ENCODE measurements at places on chromosomes 16 and 17. TPM values are rescaled to one million over a fixed set of nuclear protein-coding genes. Genes with fewer than 3 reads are reported as not detected.

TEX14 gene
- 0.10 TPM for total RNA-seq

MPV17L gene
- 0.21 TPM for total RNA-seq

GRCh38 chr16:25063865-25064264 lies 47.7 kb upstream of the LCMT1 start:
- DNase-seq = no peak

- no peak for DNase-seq
Measured at GRCh38 chr16:77548766-77549165, 113.9 kb upstream of the ADAMTS18 start.

- DNase-seq = no peak
Measured at GRCh38 chr17:79539944-79540705, 70.7 kb downstream of the RBFOX3 start.

DNA sequence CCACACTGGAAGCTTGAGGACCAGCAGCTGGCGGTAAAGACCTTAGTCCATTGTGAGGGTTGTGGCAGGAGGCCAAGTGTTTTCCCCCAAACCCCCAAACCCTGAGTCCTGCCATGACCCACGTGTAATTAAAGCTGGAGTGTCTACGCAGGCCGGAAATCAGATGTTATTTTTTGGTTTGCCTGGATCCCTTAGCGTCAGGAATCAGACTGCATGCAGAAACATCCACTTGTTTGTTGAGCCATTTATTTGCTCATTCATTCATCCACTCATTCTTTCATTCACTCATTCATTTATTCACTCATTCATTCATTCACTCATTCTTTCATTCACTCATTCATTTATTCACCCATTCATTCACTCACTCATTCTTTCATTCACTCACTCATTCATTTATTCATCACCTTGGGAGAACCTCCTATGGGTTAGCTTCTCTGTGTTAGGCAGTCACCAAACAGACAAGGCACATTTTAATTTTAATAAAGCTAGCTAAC lies 313.1 kb downstream of the MAF start:
- no peak for DNase-seq

DNA sequence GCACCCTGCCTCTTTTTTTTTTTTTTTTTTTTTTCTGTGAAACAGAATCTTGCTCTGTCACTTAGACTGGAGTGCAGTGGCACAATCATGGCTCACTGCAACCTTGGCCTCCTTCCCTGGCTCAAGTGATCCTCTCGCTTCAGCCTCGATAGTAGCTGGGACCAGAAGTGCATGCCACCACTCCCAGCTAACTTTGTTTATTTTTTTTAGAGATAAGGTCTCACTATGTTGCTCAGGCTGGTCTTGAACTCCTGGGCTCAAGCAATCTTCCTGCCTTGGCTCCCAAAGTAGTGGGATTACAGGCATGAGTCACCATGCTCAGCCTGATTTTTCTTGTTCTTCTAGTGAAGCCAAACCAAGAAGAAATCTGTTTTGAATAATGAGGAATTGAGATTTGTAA lies 25.0 kb downstream of the CDK12 start:
- no peak for DNase-seq

- DNase-seq = peak; percentile 15
Measured at GRCh38 chr17:18187821-18188761, 4.5 kb downstream of the ALKBH5 start.

DNA sequence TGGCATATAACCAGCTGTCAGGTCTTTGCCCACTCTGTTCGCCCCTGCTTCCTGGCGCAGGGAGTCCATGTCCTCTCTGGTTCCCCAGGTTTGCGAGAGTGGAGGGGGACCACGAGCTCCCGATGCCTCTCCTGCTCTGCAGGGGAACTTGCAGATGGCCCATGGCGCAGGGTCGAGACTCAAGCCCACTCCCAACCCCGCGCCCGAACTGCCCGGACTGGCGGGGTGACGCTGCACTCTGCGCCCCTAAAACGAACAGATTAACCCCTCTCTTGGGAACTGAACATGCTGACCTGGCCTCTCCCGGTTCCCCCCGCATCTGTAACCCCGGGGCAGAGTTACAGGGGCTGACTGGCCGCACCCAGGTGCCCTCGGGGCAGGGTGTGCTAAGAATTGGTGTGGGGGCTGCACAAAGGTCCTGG lies 681 bp upstream of the PLA2G15 start:
- no peak for DNase-seq

DNA sequence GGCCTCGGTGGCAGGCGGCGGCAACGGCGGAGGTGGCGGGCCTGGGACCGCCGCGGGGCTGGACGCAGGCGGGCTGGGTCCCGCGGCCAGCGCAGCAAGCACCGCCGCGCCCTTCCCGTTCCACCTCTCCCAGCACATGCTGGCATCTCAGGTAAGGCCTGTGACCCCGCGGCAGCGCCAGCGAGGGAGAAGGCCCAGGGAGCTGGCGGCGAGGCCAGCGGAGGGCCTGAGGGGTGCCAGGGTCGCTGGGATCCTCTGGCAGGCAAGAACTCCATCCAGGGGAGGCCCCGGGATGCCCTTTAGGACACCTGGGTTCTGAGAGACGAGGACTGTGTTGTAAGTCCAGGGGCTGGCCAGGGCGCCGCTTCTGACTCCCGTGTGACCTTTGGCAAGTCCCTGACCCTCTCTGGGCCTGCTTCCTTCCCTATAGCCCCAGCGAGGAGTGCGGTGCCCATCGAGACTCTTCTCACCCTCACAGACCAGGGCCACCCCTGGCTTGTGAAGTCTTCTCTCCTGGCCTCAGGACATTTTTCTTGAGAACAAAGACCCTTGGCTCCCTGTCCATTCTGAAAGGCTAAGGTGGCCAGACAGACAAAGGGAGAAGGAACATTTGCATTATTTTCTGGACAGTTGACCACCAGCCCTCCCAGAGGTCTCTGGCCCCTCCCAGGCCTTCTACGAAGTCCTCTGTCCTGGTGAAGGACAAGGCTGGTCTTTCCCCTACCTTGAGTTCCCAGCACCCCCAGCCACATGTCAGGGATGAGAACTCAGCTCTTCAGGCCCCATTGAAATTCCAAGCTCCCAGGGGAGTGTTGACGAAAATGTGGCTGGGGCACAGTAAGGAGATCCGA lies 6.3 kb downstream of the TBX2 start:
- no peak for DNase-seq

Measured in activated naive CD8-positive, alpha-beta T cell treated with anti-CD3 and anti-CD28 coated beads for 36 hours (primary cell).